ENCODE measurements at places on chromosomes 7 and 10.

- H3K36me3 ChIP-seq = no peaks in the 10 kb centered on the region
- H3K27ac ChIP-seq = no peak overlapping the region
- no peaks in the 10 kb centered on the region for H3K27me3 ChIP-seq
- no peak overlapping the region for H3K4me3 ChIP-seq
These were observed 637.2 kb downstream of the POM121L12 start for GRCh38 chr7:53672681-53673080.

DNA sequence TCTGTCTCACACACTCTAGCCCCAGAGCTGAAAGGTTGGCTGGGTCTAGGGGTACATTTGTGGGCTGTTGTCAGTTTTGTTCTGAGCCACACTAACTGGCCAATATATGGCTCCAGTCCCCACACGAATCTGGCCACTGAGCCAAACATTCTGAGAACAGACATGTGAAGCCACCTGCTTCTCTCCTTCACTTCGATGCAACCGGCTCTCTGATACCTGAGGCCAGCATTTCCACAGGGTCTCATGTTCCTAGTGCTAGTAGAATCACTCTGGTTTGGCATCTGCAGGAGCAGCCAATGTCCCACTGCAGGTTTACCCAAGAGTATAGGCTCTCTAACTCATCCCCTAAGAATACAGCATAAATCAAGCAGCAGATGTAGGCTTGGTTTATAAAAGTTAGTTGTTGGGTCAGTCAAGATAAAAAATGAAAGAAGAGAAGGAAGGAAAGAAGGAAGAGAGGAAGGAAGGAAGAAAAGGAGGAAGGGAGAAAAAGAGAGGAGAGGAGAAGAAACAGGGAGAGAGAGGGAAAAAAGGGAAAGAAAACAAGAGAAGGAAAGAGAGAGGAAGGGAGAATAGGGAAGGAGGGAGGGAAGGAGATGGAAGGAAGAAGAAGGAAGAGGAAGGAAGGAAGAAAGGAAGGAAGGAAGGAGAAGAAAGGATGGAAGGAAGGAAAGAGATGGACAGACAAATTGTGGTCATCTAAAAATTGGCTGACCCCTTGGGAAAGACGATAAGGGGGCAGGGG, 75.1 kb downstream of the STRA8 start:
- H3K36me3 ChIP-seq = no peaks in the 10 kb centered on the region
- H3K4me1 ChIP-seq = no peaks in the 10 kb centered on the region
- peaks cover 9% of the 10 kb centered on the region for H3K27me3 ChIP-seq
- no peak for DNase-seq

GRCh38 chr10:91702620-91703019, 69.7 kb upstream of the PPP1R3C start:
- no peak overlapping the region for H3K27ac ChIP-seq
- no peak overlapping the region for H3K4me3 ChIP-seq
- no peaks in the 10 kb centered on the region for H3K27me3 ChIP-seq
- DNase-seq = no peak
- peaks cover 3% of the 10 kb centered on the region for H3K4me1 ChIP-seq

GRCh38 chr10:43046288-43046991, 30.4 kb upstream of the RET start:
- peaks cover 13% of the 10 kb centered on the region for H3K27me3 ChIP-seq
- H3K4me3 ChIP-seq = no peak overlapping the region
- no peak for DNase-seq
- H3K27ac ChIP-seq = no peak overlapping the region
- no peaks in the 10 kb centered on the region for H3K4me1 ChIP-seq

- no peaks in the 10 kb centered on the region for H3K27me3 ChIP-seq
- peaks cover 4% of the 10 kb centered on the region for H3K36me3 ChIP-seq
- no peak for DNase-seq
- peaks cover 22% of the 10 kb centered on the region for H3K4me1 ChIP-seq
- peak overlapping the region; percentile 71 for H3K4me3 ChIP-seq
These were observed 891 bp upstream of the WAPL start for GRCh38 chr10:86522510-86522855.

DNA sequence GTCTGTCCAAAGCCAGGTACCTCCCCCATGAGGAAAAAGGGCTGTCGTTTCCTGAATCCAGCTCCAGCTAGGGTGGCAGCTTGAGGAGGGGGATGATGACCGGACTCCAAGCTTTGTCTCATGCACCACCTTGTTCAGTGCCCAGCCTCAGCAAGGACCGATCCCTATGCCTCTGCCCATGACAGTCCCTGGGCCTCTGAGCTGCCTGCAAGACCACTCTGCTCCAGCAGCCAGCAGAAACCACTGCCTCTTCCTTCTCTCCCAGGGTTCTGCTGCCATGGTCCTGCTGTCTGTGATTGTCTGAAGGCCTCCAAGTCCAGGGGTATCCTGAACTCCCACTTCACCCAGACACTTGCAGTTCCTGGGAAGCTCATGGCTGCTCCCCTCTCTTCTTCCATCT, 21.3 kb upstream of the GDF10 start:
- DNase-seq = no peak
- H3K4me1 ChIP-seq = peaks cover 7% of the 10 kb centered on the region
- no peaks in the 10 kb centered on the region for H3K27me3 ChIP-seq
- H3K36me3 ChIP-seq = no peaks in the 10 kb centered on the region

GRCh38 chr7:81725812-81726127, 44.1 kb downstream of the HGF start:
- no peak for DNase-seq
- no peaks in the 10 kb centered on the region for H3K4me1 ChIP-seq
- H3K4me3 ChIP-seq = no peak overlapping the region
- no peak overlapping the region for H3K27ac ChIP-seq

DNA sequence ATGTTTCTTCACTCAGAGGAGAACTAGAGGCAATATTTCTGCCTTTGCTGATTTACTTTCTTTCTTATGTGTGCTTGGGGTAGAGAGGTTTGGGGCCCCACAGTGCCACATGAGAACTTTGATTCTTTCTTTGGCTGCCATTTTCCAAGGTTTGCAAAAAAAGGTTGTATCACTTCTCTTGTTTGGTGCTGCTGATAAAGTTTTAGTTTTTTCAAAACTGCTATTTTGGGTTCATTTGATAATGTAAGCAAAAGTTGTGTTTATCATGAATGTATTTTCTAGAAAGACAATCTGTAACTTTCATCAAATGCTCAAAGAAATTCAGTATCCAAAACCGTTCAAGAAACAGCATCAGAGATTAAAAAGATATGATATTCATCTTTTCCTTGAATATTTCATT, 30.6 kb upstream of the PARP12 start:
- no peak overlapping the region for H3K4me3 ChIP-seq
- H3K27ac ChIP-seq = no peak overlapping the region
- H3K36me3 ChIP-seq = no peaks in the 10 kb centered on the region
- H3K27me3 ChIP-seq = no peaks in the 10 kb centered on the region
- DNase-seq = no peak
- H3K4me1 ChIP-seq = no peaks in the 10 kb centered on the region

- H3K4me1 ChIP-seq = no peaks in the 10 kb centered on the region
- no peak overlapping the region for H3K27ac ChIP-seq
- no peaks in the 10 kb centered on the region for H3K36me3 ChIP-seq
- no peak overlapping the region for H3K4me3 ChIP-seq
These were observed 303.8 kb downstream of the PRKG1 start for GRCh38 chr10:51377932-51378599.

- H3K4me1 ChIP-seq = peaks cover 13% of the 10 kb centered on the region
- H3K36me3 ChIP-seq = no peaks in the 10 kb centered on the region
- no peak overlapping the region for H3K4me3 ChIP-seq
- H3K27me3 ChIP-seq = no peaks in the 10 kb centered on the region
- H3K27ac ChIP-seq = no peak overlapping the region
These were observed 39.3 kb upstream of the CDK6 start for GRCh38 chr7:92875719-92876118.

DNA sequence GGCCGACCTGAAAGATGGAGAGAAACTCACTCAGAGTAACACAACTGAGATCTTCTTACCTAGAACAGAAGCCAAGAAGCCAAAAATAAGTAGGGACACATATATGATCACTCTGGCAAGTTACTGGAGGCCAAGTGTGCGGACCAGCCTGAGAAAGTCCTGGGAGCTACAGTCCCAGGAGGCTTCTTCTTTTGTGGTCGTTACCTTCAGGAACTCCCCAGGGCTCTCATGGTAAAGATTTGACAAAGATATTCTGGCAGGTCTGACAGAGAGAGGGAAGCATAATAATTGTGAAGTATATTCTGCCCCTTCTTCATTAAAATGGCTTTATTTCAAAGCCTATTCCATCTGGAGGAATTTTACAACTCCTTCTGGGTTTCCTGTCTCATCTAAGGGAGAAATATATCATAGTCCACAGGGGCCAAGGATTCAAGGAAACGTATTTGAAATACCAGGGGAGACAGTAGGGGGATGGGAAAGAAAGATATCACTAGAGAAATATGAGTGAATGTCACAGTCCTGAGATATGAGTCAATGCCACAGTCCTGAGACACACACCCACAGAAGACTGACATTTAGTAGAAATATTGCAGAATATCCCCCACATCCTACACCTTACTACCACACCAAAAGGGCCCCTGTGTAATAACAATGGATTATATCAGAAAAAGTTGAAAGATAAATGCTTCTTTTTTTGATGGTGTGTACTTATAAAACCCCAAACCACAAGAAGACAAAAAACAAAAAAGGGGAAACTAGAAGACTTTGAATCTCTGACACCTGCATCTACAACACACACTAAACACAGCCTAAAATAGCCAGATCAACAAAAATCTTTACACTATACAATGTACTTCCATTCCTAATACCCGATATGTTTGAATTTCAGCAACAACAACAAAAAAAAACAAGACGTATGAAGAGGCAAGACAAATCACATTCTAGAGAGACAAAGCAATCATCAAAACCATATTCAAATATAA, 594.2 kb upstream of the NRG3 start:
- no peak overlapping the region for H3K27ac ChIP-seq
- H3K4me1 ChIP-seq = no peaks in the 10 kb centered on the region
- no peaks in the 10 kb centered on the region for H3K36me3 ChIP-seq
- H3K4me3 ChIP-seq = no peak overlapping the region
- H3K27me3 ChIP-seq = no peaks in the 10 kb centered on the region
- no peak for DNase-seq

DNA sequence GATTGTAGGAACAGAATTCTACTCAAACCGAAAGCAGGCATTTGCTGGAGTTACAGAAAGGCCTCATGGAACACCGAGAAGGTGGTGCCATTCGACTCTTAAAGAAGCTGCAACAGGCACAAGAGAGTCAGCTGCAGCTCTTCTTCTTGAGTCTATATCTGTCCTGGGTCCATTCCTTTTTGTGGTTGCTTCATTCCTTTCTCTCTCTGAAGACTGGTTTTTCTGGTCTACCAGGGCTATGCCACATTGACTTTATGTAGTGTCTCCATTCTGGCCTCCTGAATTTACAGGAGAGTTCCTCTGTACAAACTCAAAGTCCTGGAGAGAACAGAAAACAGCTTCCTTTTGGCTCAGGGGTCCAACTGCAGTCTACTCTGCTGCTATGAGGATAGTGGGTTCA, 132.8 kb downstream of the CFTR start:
- no peaks in the 10 kb centered on the region for H3K36me3 ChIP-seq
- H3K27ac ChIP-seq = no peak overlapping the region
- no peaks in the 10 kb centered on the region for H3K27me3 ChIP-seq
- H3K4me1 ChIP-seq = no peaks in the 10 kb centered on the region

DNA sequence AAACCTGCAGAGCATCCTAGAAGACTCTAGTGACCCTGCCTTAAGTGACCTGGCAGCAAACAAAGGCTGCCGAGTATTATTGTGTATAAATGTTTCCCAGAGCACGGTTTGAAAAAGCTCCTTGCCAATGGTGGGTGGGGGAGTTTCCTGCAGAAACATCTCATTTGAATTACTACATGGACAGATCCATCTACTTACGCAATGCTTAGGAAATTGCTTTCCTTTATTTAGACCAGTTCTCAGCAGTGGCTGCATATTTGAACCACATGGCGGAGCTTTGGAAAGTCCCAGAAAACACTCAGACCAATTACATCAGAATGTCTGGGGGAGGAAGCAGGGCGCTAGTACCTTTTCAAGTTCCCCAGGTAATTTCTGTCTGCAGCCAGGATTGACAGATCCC, 560.9 kb downstream of the SDK1 start:
- peaks cover 5% of the 10 kb centered on the region for H3K27me3 ChIP-seq
- no peaks in the 10 kb centered on the region for H3K36me3 ChIP-seq
- no peak overlapping the region for H3K4me3 ChIP-seq
- DNase-seq = no peak
- no peak overlapping the region for H3K27ac ChIP-seq
- H3K4me1 ChIP-seq = no peaks in the 10 kb centered on the region

- no peaks in the 10 kb centered on the region for H3K27me3 ChIP-seq
- no peak for DNase-seq
- no peaks in the 10 kb centered on the region for H3K4me1 ChIP-seq
- H3K27ac ChIP-seq = no peak overlapping the region
These were observed 67.5 kb downstream of the UNCX start for GRCh38 chr7:1300206-1300605.

GRCh38 chr7:137337902-137338301, 5.6 kb downstream of the PTN start:
- H3K27ac ChIP-seq = no peak overlapping the region
- H3K4me1 ChIP-seq = no peaks in the 10 kb centered on the region
- no peak for DNase-seq
- H3K27me3 ChIP-seq = no peaks in the 10 kb centered on the region

DNA sequence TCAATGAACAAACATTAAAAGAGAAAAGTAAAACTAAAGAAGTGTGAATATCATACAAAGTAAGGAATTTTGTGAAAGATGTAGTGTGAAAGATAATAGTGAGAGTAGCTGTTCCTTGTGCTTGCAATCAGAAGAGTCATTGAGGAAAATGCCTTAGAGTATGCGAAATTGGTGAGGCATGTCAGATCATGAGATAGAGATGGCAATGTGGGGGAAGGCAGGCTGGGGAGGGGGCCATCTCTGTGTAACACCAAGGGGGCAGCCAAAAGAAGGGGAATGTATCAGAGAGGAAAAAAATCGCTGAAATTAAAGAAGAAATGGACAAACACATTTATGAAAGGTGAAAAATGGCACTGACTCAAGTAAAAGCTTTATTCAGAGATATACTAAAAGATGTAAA, 19.6 kb upstream of the PRKAR2B start:
- H3K4me1 ChIP-seq = no peaks in the 10 kb centered on the region
- no peak overlapping the region for H3K4me3 ChIP-seq
- no peak for DNase-seq
- H3K36me3 ChIP-seq = no peaks in the 10 kb centered on the region
- no peaks in the 10 kb centered on the region for H3K27me3 ChIP-seq
